Renal cortex interstitium (tissue), 15 donors: ENCODE measurements at places on chromosomes 1 and 21. TPM values are rescaled to one million over a fixed set of nuclear protein-coding genes. Genes with fewer than 3 reads are reported as not detected.

Gene C1QTNF12
- 12.2 TPM for polyA plus RNA-seq

- no peak for DNase-seq
Measured at GRCh38 chr1:243315455-243315854, 59.6 kb downstream of the SDCCAG8 start.

- no peak for DNase-seq
Measured at GRCh38 chr1:194039578-194039977, 853.2 kb upstream of the B3GALT2 start.

Gene ST6GALNAC3
- 63.8 TPM for polyA plus RNA-seq

GRCh38 chr1:59141267-59141863 is 155.5 kb upstream of the FGGY start:
- DNase-seq: no peak
